ENCODE measurements at places on chromosomes 6 and 20.

- DNase-seq = peak; percentile 23
- no peaks in the 10 kb centered on the region for H3K36me3 ChIP-seq
- H3K4me1 ChIP-seq = peaks cover 21% of the 10 kb centered on the region
- no peaks in the 10 kb centered on the region for H3K27me3 ChIP-seq
Measured at GRCh38 chr6:136324686-136325380, 35.2 kb upstream of the BCLAF1 start.

- H3K27ac ChIP-seq = no peak overlapping the region
- DNase-seq = no peak
- H3K27me3 ChIP-seq = no peaks in the 10 kb centered on the region
- H3K4me1 ChIP-seq = peaks cover 10% of the 10 kb centered on the region
Measured at GRCh38 chr20:61930776-61931475, 134.8 kb downstream of the TAF4 start.

- H3K27me3 ChIP-seq = no peaks in the 10 kb centered on the region
- H3K4me3 ChIP-seq = no peak overlapping the region
Measured at GRCh38 chr20:35842361-35842760, 70.5 kb downstream of the PHF20 start.

GRCh38 chr6:1500913-1501312, 108.8 kb upstream of the FOXC1 start:
- H3K4me3 ChIP-seq = no peak overlapping the region
- H3K27ac ChIP-seq = no peak overlapping the region

GRCh38 chr20:46000262-46000996, 8.3 kb upstream of the MMP9 start:
- no peak overlapping the region for H3K27ac ChIP-seq
- no peaks in the 10 kb centered on the region for H3K36me3 ChIP-seq
- peaks cover 5% of the 10 kb centered on the region for H3K4me1 ChIP-seq
- DNase-seq = no peak
- H3K27me3 ChIP-seq = no peaks in the 10 kb centered on the region

- H3K4me3 ChIP-seq = no peak overlapping the region
- H3K27ac ChIP-seq = no peak overlapping the region
- H3K36me3 ChIP-seq = no peaks in the 10 kb centered on the region
- no peaks in the 10 kb centered on the region for H3K4me1 ChIP-seq
- no peaks in the 10 kb centered on the region for H3K27me3 ChIP-seq
- no peak for DNase-seq
Measured at GRCh38 chr6:41712651-41713103, 22.7 kb downstream of the TFEB start.

GRCh38 chr20:25064561-25065071, 6.7 kb upstream of the ACSS1 start:
- peak; percentile 11 for DNase-seq
- no peak overlapping the region for H3K27ac ChIP-seq
- no peak overlapping the region for H3K4me3 ChIP-seq
- peaks cover 100% of the 10 kb centered on the region for H3K27me3 ChIP-seq
- H3K4me1 ChIP-seq = peaks cover 7% of the 10 kb centered on the region

DNA sequence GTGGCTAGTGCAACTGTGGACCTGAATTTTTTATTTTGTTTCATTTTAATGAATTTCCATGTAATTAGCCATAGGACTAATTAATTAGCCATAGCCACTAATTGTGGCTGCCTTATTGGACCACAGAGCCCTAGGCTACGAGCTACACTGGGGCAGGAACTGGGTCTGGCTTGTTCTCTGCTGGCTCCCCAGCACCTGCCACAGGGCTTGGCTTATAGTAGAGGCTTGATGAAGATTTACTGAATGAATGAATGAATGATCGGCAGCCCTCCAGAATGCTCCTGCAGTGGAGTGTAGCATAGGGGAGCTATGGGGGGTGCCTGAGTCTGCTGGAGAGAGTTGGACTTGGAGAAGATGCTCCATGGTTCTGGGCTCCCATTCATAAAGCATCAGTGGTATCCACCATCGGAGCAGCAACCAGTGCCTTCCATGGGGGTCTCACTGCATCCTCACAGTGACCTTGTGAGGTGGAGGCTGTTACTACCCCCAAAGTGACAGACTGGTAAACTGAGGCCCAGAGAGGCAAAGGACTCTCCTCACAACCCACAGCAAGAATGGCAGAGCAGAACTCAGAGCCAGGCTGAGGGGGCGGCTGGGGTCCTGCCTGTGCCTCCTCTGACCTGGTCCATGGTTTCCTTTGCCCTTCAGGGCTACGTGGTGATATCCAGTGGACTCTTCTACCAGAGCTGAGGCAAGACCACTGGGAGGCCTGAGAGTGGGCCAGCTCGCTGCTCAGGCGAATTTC, 8.6 kb upstream of the BPIFB6 start:
- H3K27me3 ChIP-seq = peaks cover 24% of the 10 kb centered on the region
- no peaks in the 10 kb centered on the region for H3K36me3 ChIP-seq
- DNase-seq = no peak
- no peaks in the 10 kb centered on the region for H3K4me1 ChIP-seq

GRCh38 chr6:93423542-93423941, 4.2 kb upstream of the EPHA7 start:
- peaks cover 16% of the 10 kb centered on the region for H3K4me1 ChIP-seq
- H3K27ac ChIP-seq = no peak overlapping the region
- no peak overlapping the region for H3K4me3 ChIP-seq
- DNase-seq = peak; percentile 83
- no peaks in the 10 kb centered on the region for H3K36me3 ChIP-seq

GRCh38 chr6:30149234-30149633, 11.8 kb downstream of the TRIM10 start:
- H3K4me3 ChIP-seq = no peak overlapping the region
- peaks cover 13% of the 10 kb centered on the region for H3K27me3 ChIP-seq
- no peak overlapping the region for H3K27ac ChIP-seq
- no peaks in the 10 kb centered on the region for H3K36me3 ChIP-seq
- no peaks in the 10 kb centered on the region for H3K4me1 ChIP-seq

DNA sequence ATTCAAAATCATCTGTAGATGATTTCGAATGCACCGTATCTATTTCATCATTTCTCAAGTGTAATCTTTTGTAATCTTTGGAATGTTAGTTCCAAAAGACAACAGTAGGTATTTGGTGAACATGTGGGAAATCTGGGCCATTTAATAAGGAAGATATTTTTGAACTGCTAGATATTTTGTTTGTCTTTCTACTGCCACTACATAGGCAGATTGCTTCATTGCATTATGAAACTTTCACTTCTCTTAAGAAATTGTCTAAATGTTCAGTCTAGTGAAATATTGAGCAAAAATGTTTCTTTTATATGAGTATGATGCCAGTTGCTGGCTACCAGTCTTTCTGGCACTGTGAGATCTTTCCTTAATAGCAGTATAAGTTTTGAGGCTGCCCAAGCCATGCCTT, 527.8 kb upstream of the RNF217 start:
- H3K27me3 ChIP-seq = no peaks in the 10 kb centered on the region
- no peaks in the 10 kb centered on the region for H3K36me3 ChIP-seq
- H3K4me3 ChIP-seq = no peak overlapping the region

- no peaks in the 10 kb centered on the region for H3K36me3 ChIP-seq
- no peaks in the 10 kb centered on the region for H3K4me1 ChIP-seq
- H3K4me3 ChIP-seq = peak overlapping the region; percentile 29
- no peak overlapping the region for H3K27ac ChIP-seq
- H3K27me3 ChIP-seq = peaks cover 49% of the 10 kb centered on the region
Measured at GRCh38 chr20:17504898-17505635, 26.1 kb downstream of the BFSP1 start.

DNA sequence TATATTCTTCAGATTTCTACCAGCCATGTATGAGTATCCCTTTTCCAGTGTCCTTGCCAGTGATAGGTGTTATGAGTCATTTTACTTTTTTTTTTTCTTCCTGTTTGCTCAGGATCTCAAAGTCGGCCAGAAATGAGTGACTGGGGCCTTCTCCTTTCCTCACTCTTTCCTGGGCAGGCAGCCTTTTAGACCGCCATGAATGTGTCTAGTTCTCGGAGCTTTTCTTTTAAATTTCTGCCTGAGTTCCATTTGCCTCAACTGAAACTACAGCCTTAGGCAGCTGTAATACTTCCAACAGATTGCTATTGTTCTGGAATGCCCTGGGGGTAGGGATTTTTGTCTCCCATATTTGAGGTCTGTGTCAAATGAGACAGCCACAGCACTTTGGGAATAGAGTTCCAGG, 83.7 kb downstream of the STXBP5 start:
- H3K27me3 ChIP-seq = no peaks in the 10 kb centered on the region
- H3K4me1 ChIP-seq = no peaks in the 10 kb centered on the region
- no peak overlapping the region for H3K4me3 ChIP-seq

DNA sequence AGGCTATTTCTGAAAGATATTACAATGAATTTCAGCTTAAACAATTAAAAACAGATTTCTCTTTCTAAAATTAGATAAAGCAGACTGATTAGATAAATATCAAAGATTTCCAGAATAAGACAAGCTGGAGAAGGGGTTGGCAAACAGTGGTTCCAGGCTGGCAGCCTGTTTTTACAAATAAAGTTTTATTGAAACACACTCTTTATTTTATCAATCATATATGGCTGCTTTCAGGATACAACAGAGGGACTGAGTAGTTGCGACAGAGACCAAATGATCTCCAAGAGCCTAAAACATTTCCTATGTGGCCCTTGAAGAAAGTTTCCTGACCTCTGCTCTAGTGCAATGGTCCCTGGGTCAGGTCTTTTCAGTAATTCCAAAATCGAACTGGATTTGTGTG, 65.6 kb upstream of the IYD start:
- H3K27ac ChIP-seq = no peak overlapping the region
- no peak for DNase-seq
- H3K27me3 ChIP-seq = no peaks in the 10 kb centered on the region

DNA sequence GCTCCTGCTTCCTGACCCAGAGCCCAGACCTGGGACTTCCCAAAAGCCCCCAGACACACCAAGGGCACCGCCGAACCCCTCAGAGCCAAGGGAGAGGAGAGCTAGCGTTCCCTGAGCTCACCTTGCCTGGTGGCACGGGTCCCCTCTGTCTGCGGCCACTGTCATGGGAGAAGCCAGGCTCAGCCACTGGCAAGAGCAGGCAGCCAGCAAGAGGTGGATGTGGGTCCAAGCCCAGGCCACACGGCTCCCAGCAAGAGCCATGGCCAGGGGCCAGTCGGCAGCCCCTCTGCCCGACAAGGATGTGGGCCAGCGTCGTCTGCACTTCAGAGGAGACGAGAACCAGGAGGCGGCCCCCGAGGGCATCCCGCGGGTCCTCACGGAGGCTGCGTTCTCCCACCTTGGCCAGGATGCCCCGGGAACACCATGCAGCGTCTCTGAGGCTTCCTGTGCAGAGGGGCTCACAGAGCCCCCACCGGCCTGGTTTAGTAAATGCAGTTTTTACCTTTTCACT, 2.2 kb upstream of the PPDPF start:
- no peak overlapping the region for H3K27ac ChIP-seq
- no peak overlapping the region for H3K4me3 ChIP-seq
- peaks cover 24% of the 10 kb centered on the region for H3K27me3 ChIP-seq
- peak; percentile 1 for DNase-seq

DNA sequence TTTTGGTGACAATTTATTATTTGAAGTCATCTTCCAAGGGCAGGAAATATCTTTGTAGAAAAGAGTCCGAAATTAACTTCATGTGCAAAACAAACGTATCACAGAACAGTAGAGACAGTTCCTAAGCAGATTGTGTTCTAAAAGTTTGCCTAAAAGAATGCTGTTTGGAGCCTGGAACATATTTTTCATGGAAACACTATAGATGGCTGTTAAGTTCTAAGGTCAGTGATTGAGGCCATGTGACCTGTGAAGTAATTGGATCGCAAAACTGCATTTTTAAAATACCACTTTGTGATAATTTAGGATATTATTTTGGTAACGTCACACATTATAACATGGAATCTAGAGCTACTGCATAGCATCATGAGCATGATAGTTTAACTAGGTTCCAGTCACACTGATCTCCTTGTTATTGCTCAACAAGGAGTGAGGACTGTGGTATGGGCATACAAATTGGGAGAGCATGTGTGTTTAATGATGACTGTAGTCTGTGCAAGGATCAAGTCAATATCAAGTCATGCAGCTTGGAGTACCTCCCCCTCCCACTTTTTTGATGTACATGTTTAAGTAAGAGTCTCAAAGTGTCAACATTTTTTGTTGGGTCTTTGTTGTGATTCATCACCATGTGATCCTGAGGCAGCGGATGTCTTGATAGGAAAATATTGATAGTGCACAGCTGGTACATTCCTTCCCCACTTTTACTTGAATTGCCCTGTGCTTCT, 609.3 kb upstream of the CITED2 start:
- no peak overlapping the region for H3K27ac ChIP-seq
- no peak overlapping the region for H3K4me3 ChIP-seq
- H3K36me3 ChIP-seq = no peaks in the 10 kb centered on the region
- H3K27me3 ChIP-seq = no peaks in the 10 kb centered on the region
- DNase-seq = no peak

DNA sequence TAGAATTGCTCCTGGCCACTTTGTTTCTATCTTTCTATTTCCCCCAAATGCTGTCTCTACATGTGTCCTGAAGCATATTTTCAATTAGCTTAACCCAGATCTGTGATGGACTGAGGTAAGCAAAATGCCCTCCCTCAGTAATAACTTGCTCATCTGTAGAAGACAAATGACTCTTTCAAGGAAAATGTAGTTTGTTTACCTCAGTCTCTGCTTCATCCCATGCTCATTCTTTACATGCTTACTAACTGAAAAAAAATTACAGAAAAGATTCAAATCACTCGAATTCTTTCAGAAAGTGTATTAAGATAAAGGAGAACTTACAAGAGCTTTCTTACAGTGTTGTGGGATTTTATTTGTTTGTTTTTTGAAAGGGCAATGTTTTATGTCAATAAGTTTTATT, 531.1 kb downstream of the LMBRD1 start:
- H3K4me1 ChIP-seq = peaks cover 5% of the 10 kb centered on the region
- no peak for DNase-seq
- H3K27ac ChIP-seq = no peak overlapping the region
- H3K27me3 ChIP-seq = no peaks in the 10 kb centered on the region

DNA sequence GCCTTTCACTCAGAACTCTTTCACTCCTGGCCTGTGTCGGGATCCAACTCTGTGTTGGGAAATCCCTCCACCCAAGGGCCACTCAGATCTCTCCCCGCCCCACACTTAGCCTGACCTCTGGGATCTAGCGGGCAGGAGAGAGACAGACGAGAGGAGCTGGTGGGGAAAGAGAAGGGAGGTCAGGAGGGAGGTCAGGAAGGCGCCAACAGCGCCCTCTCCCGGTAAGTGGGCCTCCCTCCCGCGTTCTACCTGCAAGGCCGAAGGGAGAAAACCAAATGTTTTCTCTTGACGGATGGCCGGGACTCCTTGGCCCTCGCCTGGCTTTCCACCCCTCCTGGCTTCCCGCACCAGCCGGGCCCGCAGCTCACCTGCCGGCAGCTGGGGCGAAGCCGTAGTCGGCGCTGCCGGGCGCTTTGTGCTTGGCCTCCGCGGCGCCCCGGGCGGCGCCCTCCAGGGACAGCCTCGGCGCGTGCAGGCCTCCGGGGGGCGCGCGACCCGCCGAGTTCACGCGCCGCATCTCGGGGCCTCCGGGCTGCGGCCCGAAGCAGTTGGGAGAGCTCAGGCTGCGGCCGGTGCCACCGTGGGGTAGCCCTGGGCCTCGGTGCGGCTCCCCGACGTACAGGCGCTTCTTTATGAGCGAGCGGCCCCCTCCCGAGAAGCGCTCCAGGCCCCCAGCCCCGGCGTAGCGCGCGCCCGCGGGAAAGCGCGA, 38.2 kb downstream of the C6orf132 start:
- peaks cover 3% of the 10 kb centered on the region for H3K4me1 ChIP-seq
- no peak overlapping the region for H3K27ac ChIP-seq
- peak overlapping the region; percentile 59 for H3K4me3 ChIP-seq
- H3K36me3 ChIP-seq = no peaks in the 10 kb centered on the region

GRCh38 chr6:8017276-8017701, 46.9 kb downstream of the BLOC1S5 start:
- H3K4me3 ChIP-seq = no peak overlapping the region
- H3K27ac ChIP-seq = no peak overlapping the region
- no peak for DNase-seq
- no peaks in the 10 kb centered on the region for H3K27me3 ChIP-seq
- H3K4me1 ChIP-seq = peaks cover 8% of the 10 kb centered on the region

All from neural progenitor cell (in vitro differentiated cells).